Activated naive CD8-positive, alpha-beta T cell treated with anti-CD3 and anti-CD28 coated beads, Interleukin-2, amount 10 ng/mL, durations not matched to agents 7 days and 5 days (primary cell): ENCODE measurements at places on chromosomes 12 and 14.
A peak's percentile ranks its signal among the peaks of the same experiment; 100 is the strongest.

GRCh38 chr12:128573907-128574306, 249.9 kb downstream of the SLC15A4 start:
- no peak for DNase-seq

- no peak for DNase-seq
These were observed 251.8 kb downstream of the CCDC91 start for GRCh38 chr12:28442101-28442500.

DNA sequence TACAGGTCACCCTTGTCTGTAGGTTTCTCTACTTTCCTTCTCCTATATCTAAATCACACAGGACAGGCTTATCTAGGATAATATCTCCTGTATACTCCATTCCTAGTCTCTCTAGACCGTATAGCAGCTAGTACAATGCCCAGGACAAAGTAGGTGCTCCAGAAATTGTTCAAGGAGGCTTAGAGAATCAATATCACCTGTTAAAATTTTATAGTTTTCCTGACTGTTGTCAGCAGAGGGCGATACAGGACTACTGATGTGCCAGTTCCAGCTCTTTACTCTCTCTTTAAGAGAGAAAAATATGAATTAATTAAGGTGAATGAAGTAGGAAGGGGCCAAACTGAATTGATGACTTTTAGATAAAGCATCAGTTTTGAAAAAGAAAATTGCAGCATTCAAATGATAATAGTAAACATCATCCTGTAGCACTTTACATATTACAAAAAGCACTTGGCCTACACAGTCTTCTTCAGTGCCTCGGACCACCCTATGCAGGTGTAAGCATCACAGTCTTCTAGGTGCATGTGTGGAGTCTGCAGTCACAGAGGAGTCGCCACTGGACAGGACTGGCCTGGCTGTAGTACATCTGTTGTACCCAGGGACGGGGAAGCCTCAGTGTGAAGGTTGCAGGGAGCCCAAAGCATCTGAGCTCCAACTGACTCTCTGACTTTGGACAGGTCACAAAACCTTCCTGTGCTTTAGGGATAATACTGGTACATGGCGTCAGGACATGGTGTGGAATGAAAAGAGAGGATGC, 61.9 kb upstream of the MAX start:
- peak; percentile 34 for DNase-seq

- no peak for DNase-seq
These were observed 104.7 kb downstream of the PAH start for GRCh38 chr12:102812344-102812743.

DNA sequence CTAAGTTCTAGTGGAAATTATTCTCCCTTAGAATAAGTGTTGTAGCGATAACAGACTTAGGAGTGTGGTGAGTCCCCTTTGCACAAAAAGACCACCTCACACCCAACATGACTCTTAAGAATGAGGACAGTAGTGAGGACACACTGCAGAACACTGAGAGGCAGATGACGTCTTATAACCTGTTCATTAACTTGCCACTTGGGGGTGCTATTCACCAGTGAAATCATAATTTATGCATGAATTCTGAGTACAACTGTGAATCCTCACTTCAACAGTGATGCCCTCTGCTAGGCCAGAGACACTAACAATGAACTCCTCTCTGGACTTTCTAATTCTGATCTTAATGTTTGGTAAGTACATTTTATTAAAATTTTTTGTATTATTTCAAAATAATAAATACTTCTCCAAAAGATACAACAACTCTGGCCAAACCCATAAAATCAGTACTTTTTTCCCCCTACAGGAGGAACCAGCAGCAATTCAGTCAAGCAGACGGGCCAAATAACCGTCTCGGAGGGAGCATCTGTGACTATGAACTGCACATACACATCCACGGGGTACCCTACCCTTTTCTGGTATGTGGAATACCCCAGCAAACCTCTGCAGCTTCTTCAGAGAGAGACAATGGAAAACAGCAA, 274.7 kb downstream of the DAD1 start:
- no peak for DNase-seq

GRCh38 chr14:79229383-79229909, 981.9 kb downstream of the DIO2 start:
- no peak for DNase-seq

- no peak for DNase-seq
These were observed 98.1 kb downstream of the NUBPL start for GRCh38 chr14:31659278-31659677.

DNA sequence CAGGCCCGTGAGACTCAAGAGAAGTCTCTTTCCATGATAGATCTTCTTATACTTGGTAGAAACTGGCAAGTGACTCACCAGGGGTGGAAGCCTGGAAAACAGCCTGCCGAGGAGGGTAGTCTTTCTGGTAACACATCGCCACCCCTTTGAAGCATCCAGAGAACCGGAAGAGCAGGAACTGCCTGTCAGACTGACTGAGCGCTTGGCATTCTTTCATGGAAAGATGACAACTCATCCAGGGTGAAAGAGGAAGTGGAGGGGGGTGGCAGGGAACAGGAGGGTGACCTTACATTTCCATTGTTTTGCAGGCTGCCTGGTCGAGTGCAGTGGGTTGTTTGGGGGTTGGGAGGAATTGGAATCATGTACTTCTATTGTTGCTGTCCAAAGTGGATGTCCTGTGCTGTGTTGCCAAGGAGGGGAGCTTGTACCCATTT, 34.5 kb downstream of the PRKCH start:
- DNase-seq = no peak

- no peak for DNase-seq
These were observed 269.7 kb upstream of the FAR2 start for GRCh38 chr12:28879379-28879778.

DNA sequence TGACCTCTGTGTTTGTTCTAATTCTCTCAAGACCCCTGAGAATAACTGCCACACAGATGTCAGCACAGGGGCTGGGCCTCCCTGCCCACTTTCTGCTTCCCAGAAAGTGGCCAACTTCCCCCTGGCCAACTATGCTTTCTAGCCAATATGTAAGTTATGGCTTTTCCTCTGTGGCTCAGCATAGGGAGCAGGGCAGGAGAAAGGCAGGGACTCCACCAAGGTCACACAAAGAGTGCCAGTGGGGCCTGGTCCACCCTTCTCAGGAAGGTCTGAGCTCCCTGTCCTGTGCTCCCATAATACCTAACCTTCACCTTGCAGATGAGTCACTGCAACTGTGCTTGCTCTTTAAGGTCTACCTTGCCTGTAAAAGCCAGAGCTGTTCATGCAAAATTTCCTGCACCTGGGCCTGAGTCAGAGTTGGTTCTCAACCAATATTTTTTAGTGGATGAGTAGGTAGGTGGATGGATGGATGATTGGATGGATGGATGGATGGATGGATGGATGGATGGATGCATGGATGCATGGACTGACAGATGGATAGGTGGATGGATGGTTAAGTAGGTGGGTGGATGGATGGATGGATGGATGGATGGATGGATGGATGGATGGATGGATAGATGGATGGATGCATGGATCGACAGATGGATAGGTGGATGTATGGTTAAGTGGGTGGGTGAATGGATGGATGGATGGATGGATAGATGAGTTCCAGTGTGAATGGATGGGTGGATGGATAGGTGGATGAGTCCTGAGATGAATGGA, 64.2 kb downstream of the DIO3 start:
- no peak for DNase-seq

DNA sequence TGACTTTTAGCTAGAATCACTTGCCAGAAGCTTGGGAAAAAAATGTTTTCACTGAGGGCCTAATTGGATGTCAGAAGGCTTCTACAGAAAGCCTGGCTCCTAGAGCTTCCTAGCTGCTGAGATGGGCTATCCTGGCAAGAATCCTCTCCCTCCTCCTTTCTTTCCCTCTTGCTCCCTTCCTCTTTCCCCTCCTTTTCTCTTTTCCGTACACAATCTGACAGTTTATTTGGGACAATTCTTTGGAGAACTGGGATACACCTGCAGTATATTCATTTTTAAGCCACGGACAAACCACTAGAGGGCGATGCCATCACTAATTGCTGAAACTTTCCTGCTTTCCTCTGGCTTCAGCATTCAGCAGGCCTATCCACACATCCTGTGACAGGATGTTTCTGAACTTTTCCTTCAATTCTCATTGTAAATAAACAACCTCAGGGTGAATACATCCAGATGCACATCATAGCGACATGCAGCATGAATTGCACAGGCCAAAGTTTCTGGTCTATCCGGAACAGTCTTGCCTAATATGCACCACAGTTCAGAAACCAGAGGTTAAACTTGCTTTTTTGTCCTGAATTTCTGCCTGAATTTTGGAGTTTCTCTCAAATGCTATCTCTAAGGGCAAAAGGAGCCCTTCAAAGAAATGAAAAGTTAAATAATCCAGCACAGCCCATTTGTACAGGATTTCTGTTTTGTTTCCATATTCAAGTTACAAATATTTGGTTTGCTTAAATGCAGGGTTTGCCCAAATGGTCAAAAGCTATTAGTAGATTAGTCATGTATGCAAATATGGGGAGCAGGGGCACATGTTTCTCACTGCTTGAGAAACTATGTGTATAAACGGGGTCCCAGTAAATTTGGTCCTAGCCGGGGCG, 142.8 kb downstream of the PAWR start:
- no peak for DNase-seq

GRCh38 chr14:66135831-66136230, 350.3 kb upstream of the CCDC196 start:
- DNase-seq = no peak

- no peak for DNase-seq
These were observed 85.1 kb upstream of the CCDC198 start for GRCh38 chr14:57578801-57579200.

- DNase-seq = no peak
These were observed 125.2 kb downstream of the SLC25A47 start for GRCh38 chr14:100448376-100448775.

GRCh38 chr12:122078141-122079032, at the start of gene MLXIP:
Gene MLXIP (plus strand): TSS chr12:122078756. CDS start chr12:122078854, 98 bp downstream.
- peak; percentile 94 for DNase-seq

GRCh38 chr12:47963340-47964040, at the start of gene TMEM106C:
Gene TMEM106C (plus strand): TSS chr12:47963596. CDS start chr12:47964237, 641 bp downstream.
- DNase-seq = peak; percentile 95
